ENCODE measurements at places on chromosomes 1 and 21. TPM values are rescaled to one million over a fixed set of nuclear protein-coding genes. Genes with fewer than 3 reads are reported as not detected.

Gene HLX
- total RNA-seq, result 6.2 TPM

Gene SPRR3
- total RNA-seq, result not detected

Gene NKAIN1
- not detected for total RNA-seq

Gene SDHB
- total RNA-seq, result 528 TPM

Gene NR1I3
- not detected for total RNA-seq

Gene IL19
- total RNA-seq, result not detected

All from right atrium auricular region (tissue), 2 donors.